ENCODE measurements at places on chromosomes 6 and 20.

DNA sequence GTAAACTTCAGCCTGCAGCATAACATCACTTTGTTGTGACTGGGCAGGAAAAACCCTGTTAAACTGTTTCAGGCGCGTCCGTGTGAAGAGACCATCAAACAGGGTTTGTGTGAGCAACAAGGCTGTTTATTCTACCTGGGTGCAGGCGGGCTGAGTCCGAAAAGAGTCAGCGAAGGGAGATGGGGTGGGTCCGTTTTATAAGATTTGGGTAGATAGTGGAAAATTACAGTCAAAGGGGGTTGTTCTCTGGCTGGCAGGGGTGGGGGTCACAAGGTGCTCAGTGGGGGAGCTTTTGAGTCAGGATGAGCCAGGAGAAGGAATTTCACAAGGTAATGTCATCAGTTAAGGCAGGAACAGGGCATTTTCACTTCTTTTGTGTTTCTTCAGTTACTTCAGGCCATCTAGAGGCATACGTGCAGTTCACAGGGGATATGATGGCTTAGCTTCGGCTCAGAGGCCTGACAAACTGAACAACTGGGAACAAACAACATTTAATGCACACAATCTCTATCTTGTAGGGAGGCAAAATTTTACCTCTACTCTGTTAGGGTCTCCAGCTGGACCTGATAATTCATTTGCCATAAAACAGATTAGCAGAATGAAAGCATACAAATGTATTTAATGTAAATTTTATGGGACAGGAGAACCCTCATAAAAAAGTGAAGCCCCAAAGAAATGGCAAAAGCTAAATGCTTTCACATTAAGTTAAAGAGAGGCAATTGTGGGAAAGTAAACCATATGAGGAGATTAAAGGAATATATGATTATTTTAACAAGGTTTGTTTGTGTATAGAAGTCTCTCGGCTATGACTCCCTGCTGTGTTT, 58.3 kb upstream of the HFE start:
- DNase-seq: no peak

GRCh38 chr6:169115632-169116031, 138.0 kb downstream of the THBS2 start:
- no peak for DNase-seq

- no peak for DNase-seq
Measured at GRCh38 chr6:34938268-34938667, 49.2 kb downstream of the ANKS1A start.

DNA sequence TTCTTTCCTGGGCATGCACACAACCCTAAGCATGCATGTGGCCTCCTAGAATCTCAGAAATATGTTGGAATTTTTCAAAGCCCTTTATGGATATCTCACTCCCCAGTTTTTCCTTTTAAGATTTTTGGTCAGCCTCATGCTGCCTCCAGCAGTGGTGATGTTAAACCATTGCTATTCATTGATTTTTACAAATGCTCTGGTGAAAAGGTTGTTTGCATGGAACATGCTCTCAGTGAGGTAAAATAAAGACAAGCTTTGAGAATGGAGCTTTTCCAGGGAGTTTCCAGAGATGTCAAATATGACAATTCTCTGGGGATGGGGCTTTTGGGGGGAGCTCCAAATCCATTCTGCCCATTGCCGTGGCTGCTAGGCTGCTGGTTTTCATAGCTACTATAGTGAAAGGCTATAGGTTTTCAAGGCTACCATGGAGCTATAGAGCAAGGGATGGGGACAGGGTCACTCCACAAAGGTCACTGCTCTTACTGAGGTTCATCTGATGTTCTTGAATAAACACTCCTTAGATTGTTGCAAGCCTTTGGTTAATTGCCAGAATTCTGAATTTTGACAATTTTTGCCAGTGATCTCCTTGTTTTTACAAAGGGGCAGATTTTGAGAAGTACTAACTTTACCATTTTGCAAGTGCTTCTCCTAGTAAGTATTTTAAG, 178.1 kb upstream of the ARG1 start:
- DNase-seq: no peak

DNA sequence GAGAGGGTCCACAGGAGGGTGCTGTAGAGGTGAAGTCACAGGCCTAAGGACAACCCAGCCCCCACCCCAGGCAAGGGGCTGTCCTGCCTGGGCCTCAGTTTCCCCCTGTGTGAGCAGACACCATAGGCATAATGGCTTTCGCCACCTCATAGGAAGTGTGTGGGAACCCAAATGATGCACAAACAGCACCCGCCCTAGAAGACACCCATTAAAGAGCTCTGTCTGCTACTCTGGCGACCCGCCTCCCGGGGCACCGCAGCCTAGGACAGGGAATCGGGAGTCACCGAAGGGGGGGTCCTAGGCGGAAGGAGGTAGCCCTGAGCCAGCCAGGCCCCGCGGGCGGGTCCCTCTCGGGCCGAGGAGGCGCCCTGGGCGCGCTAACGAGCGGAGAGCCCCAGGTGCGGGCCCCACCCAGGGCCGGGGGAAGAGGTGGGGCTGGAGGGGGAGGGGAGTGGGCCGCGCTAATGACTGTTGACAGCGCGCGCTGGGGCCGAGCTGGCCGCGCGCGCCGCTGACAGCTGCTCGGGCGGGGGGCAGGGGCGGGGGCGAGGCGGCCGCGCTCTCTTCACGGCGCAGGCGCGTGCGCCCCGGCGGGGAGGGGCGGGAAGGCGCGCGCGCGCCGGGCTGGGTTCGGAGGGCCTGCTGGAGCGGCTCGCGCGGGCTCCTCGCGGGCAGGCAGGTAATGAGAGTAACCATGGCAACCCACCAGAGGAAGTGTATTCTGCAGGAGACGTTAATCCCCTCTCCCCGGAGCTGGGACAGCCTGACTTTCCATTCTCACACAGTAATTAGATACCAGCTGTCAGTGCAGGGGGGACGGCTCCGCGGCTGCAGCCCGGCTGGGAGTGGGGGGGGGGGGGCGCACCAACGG, 48.9 kb downstream of the NOL4L start:
- peak; percentile 90 for DNase-seq

GRCh38 chr6:110882274-110882619, 7.7 kb downstream of the AMD1 start:
- DNase-seq: no peak

DNA sequence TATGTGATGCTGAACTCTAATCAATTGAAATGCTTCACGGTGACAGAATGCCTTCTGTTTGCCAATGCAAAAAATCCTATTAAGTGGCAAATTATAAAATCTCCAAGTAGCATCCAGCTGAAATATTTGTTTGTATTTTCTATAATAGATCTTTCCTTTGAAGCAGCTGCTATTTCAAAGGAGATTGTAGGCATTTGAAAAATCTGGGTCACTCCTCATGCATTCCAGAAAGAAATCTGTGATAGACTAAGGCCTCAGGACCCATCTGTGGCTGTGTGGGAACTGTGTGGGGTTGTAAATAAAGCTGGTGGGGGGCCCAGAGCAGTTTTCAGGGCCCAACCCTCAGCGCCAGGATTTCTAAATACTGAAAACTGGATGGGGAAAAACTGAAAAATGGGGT, 216.9 kb upstream of the ARG1 start:
- no peak for DNase-seq

GRCh38 chr20:12936524-12936923, 72.2 kb upstream of the SPTLC3 start:
- DNase-seq: no peak

GRCh38 chr6:79250107-79250514, 15.6 kb upstream of the HMGN3 start:
- DNase-seq: no peak

DNA sequence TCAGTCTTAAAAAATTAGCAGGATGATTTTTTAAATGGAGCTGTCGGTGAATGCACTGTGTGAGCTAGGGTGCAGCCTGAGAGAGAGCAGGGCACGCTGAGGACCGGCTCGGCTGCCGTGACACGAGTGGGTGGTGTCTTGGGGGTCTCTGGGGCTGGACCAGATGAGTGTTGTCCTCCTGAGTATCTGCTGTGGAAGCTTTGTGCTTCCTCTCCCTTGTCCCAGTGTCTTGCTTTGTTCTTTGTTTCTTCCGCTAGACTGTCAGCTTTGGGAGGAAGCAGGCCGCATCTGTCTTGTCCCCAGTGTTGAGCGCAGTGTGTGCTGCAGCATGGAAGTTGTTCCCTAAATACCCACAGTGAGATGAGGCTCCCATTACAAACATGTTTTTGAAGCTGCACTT, 89.4 kb downstream of the RTN4IP1 start:
- DNase-seq: no peak

GRCh38 chr6:166697113-166697512, 70.1 kb upstream of the RPS6KA2 start:
- no peak for DNase-seq

DNA sequence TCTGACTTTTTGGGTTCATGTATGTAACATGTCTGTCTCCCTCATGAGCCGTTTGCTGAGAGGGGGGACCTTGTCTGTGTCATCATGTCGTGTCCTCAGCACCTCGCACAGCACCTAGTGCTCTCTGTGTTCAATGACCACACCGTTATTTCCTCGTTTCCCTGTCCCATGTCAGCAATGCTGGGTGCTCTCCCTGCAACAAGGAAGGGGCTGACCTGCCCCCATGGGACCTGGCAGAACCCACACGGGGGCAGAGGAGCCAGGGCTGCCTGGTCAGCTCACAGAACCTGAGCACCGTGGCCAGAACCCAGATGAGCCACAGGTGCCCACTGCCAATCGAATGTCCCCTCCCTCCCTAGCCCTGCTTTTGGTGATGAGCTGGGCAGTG, 7.3 kb downstream of the ADA start:
- no peak for DNase-seq
